ENCODE measurements at places on chromosomes 12 and 14. TPM values are rescaled to one million over a fixed set of nuclear protein-coding genes. Genes with fewer than 3 reads are reported as not detected.

GRCh38 chr12:56677680-56678079, 10.4 kb downstream of the PTGES3 start:
- no peak for DNase-seq

- DNase-seq: no peak
Observed at GRCh38 chr14:36293824-36294223, 26.6 kb downstream of the MBIP start.

DNA sequence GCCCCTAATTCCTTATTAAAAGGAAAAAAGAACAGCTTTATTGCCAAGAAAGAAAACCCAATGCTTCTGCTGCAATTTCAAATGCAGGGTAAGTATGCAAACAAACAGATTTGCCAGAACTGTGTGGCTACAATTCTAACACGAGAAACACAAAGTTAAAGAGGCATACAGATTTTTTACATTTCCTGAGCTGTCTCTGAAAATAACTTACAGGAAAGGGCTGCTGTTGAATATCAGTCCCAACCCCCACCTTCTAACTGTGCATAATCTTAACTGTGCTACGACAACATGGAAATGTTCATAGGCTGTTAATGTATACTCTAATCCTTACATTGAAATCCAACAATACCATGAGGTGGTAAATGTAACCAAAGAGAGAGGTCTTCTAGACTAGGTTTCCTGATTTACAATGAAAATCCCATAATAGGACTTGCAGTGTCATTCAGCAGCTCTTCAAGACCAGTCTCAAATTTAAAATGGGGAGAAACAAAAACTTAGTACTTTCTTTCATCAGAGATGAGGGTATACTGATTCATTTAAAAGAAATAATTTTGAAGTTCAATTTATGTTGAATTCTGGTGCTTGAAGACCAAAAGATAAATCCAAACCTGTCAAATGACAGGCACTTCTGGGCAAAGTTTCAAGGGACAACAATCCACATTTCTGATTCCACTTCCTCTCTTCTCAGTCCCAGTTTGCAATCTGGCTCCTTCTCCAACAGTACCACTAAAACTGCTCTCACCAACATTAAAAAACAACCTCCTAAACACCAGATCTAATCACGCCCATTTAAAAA, 14.4 kb downstream of the FGD6 start:
- DNase-seq: no peak

DNA sequence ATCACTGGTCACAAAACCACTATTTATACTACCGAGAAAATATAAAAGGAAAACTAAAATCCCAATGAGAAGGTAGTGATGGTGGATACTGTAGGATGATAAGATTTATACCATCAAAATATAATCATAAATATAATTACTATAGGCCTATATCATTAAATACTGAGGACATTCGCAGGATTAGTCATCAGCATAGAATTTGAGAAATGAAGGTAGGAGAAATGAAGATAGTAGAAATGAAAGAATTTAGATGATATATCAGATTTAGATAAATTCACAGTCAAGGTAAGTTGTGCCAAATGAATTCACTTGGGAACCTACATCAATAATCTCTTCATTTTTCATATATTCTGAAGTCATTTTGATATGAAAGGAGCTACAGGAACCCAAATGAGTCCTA, 82.8 kb downstream of the DAAM1 start:
- DNase-seq: no peak

DNA sequence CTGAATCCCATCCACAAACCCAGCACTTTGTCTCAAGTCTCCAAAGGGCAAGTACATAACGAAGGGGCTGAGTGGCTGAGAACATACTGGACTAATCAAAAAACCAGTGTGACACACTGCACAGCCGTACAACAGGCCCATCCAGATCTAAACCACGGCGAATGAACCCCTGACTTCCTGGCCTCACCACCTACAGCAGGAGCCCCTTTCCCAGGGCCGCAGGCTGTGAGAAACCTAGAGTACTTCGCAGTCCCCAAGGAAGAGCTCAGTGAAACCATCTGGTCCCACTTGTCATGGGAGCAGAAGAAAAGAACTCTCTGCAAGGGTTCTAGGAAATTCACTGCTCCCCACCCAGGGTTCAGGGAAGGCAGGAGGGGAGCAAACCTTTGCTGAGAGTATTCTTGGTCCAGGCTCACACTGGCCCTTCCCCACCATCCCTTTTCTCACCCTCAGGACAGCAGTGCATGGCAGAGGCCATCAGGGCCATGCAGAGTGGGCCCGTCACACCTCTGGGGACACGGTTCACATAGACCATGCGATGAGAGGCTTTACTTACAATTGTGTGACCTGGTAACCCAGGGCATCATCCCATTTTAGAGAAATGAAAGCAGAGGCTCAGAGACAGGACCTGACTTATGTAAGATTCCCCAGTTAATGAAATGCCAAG, 192.8 kb downstream of the BCL11B start:
- no peak for DNase-seq

DNA sequence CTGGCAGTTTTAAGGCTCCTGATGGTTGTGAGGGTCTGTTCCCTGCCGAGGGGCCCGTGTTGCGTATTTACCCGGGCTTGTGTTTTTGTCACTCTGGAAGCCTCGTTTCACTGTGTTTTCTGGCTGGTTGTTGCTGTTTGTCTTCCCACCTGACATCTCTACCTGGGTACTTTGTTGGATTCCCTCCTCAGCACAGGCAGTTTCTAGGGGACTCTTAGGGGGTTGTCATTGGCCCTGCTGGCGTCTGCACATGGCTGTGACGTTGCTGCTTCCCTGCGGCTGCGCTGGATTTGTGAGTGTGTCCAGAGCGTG, 6.4 kb downstream of the FBRSL1 start:
- DNase-seq: no peak

MANSC4 gene
- total RNA-seq: not detected

TUBA1C gene
- total RNA-seq: 270 TPM

GRCh38 chr12:2753536-2753935, 41.2 kb upstream of the FKBP4 start:
- DNase-seq: no peak
